Stimulated activated CD8-positive, alpha-beta memory T cell treated with anti-CD3 and anti-CD28 coated beads, Interleukin-4, amount 100 ng/mL, for 4 hours (primary cell): ENCODE measurements at places on chromosomes 5 and 9.

- DNase-seq: no peak
Observed at GRCh38 chr9:111876179-111876578, 20.4 kb upstream of the UGCG start.

DNA sequence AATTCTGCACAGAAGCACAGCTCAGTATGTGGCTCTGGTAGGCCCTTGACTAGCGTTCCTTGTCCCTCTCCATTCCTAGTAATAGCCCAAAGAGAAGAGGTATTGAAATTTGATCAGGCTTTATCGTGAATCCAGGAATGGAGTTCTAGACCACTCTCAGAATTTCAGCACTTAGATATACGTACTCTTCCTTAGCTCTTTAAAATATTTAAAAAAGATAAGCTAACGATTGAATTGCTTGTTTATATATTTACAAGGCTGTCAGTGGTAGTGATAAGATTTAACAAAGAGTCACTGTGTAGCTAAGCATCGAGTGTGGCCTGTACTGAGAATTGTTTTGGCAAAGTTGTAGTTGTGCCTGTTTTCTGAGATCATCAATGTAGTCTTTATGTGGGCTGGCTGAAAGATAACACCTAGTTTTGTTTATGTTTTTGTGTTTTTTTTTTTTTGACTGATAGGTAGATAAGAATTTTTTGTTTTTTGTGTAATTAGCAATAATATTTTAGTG is 2.5 kb downstream of the KIAA1958 start:
- DNase-seq: no peak

DNA sequence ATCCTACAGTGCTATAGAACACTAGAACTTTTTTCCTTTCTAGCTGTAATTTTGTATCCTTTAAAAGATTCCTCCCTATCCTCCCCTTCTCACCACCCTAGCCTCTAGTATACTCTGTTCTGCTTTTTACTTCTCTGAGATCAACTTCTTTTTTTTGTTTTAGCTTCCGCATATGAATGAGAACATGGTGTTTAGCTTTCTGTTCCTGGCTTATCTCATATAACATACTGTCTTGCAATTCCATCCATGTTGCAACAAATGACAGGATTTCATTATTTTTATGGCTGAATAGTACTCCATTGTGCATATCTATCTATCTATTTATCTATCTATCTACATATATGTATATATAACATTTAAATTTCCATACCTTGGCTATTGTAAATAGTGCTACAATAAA is 126.0 kb upstream of the MAN2A1 start:
- no peak for DNase-seq

DNA sequence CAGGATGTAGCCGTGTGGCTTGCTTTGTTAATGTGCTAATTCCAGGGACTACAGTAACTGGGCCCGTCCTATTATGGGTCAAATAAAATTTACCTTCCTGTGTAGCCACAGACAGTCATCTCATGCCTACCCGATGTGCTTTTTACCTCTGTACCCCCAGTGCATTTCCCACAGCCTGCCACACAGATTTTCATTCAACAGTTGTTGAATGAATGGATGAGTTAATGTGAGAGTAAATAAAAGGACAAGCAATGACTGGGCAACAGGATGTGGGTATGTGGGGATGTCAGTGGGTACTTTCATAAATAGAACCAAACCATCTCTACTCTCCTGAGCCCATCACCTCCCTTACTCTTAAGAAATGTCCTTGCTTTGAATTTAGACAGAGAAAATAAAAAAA is 441.2 kb upstream of the ZNF462 start:
- no peak for DNase-seq

GRCh38 chr9:13915591-13916301 is 398.2 kb downstream of the NFIB start:
- no peak for DNase-seq

DNA sequence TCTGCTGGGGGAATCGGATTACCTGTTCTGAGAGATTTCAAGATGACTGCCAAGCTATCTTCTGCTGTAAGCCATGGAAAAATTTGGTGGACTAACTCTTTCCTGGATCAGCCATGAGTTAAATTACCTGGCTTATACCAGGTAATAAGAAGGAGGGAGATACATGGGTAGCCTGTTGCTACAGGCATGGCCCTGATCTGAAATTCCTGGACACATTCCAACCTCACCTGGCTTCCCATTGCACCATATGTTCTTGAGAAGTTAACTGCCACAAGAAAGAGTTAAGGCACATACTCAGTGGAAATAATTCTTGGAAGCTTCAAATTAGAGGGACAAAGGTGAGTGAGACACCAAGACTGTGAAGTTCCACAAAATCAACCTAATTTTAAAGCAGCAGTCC is 371.3 kb downstream of the ACTL7B start:
- DNase-seq: no peak

DNA sequence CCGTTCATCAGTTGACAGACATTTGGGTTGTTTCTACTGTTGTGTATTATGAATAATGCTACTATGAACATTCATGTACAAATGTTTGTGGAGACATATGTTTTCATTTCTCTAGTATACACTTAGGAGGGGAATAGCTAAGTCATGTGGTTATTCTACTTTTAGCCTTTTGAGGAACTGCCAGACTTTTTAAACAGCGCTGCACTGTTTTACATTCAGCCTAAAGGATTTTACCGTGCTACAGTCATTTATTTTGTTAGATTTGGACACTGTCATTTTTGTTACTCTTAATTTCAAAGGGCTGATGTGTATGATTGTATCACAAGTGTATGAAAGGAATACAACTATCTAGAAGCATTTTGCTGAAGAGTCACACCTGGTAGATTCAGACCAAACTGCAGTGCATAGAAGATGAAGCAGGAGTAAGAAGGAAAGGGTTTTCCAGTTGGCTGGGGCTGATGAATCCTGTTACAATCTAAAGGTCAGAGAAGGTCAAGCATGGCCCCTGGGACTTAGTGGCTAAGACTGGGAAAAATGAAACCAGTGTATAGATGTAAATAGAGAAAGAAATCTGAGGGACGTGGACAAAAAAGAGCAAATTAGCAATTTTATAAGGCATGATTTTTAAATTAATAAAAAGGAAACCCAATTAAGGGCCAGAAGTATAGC is 509.7 kb downstream of the PSAT1 start:
- DNase-seq: no peak

DNA sequence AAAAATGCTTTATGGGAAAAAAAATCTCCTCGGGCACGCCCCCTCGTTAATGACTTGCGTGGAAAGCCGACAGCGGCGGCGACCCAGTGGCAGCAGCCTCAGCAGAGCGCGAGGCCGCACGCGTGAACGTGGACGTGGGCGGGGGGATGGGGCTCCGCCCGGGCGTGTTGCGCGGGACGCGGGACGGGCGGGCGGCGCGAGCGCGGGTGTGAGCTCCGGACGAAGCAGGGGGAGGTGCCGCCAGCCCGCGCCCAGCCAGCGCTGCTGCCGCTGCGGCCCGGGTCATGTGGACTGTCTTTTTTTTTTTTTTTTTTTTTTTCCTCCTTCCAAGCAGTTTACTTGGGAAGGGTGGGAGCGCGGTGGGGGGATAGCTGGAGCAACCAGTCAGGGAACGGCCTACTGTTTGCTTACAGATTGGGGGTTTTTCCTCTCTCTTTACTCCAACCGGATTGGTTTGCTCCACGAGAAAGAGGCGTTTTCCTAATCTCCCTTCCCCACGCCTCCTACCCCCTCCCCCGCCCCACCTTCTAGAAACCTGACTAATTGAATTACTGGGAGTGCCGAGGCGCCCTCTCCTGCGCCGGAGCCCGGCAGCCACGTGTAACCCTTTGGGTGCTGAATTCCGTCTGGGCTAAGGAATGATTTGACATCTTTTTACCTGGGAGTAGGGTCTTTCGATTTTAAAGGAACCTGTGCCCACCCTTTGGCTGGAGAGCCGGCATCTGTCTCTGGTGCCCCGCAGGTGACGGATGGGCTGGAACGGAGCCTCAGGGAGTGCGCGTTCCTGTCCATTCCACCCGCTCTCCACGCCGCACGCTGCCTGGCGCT is 1.7 kb upstream of the EFNA5 start:
- no peak for DNase-seq

GRCh38 chr9:129624947-129625346 is 1.0 kb upstream of the NTMT1 start:
- DNase-seq: no peak

DNA sequence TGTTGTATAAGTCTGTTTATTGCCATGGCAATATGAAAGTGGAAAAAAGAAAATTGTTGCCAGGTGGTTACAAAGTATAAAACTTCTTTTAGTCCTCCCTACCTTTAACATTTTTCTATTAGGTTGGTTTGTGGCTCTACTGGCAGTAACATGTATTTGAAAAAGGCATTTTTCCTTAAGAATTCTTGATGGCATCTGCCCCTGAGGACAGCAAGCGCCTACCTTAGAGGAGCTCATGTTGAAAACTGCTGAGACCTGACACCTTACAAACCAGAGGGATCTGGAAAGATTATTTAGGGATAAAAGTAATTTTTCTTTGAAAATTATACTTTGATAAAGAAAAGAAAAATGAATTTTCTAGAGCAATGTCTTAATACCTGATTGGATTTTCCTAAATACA is 208.1 kb downstream of the CAVIN4 start:
- no peak for DNase-seq

GRCh38 chr5:135154197-135154596 is 120.2 kb upstream of the PITX1 start:
- DNase-seq: no peak

GRCh38 chr9:126631254-126631653 is 17.5 kb downstream of the LMX1B start:
- no peak for DNase-seq

DNA sequence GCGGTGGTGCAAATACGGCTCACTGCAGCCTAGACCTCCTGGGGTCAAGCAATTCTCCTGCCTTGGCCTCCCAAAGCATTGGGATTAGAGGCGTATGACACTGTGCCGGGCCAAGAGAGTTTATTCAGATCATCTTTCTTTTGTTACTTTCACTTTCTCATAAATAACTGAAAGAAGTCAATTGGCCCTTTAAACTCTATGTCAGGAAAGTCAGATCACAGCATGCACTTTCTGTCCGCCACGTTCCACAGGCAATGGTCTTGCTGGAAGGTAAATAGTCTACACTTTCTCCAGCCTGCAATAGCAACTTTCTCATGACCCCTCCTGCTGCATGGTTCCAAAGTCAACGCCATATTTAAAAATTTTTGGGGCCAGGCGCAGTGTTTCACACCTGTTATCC is 6.5 kb upstream of the ARRDC1 start:
- no peak for DNase-seq
